ENCODE measurements at places on chromosomes 7 and 10.

DNA sequence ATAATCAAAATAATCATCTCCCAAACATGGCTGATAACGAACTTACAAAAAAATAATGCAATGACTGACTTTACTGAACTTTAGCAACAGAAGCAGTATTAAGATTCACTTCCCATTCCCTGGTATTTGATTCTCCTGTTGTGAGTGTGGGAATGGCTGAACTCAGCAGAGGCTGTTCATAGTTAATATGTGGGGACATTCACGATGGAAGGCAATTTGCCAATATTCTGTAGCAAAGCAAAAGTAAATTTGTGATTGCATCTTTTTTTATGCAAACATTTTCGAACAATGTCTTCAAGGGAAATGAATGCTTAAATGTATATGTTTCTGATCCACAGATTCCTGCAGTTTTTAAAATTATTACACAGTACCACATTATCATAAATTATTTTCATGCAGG, 431.7 kb upstream of the KLF6 start:
- no peak for DNase-seq

DNA sequence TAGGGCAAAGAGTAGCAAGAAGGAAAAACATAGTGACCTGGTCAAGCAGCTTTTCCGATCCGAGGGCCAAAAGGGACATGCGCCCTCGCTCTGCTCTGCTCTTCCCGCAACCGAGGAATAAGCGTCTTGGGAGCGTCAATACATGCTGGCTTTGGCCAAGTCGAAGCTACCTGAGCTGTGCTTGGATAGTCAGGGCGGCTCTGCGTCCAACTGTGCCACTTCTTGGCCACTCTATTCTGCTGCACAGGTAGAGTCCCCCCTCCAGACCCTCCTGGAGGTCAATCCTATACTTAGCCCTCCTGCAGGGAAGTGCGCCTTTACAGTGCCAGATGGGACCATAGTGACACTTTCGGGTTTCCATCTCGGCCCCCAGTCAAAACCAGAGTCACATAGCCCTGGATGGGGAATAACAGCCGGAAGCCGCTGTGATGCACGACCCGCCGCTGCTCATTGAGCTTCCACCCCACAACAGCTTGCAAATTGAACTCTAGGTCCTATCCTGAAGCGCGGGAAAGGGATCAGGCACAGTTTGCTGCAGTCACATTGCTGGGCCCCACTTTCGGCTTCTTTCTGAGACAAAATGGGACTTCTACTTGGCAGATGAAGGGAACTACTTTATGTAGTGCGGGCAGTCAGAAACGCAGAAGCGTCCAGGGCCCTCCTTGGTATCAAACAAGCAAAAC, 1.1 kb upstream of the HPSE2 start:
- DNase-seq, result no peak

- DNase-seq, result no peak
Measured at GRCh38 chr10:43644252-43644651, 4.4 kb downstream of the ZNF32 start.

DNA sequence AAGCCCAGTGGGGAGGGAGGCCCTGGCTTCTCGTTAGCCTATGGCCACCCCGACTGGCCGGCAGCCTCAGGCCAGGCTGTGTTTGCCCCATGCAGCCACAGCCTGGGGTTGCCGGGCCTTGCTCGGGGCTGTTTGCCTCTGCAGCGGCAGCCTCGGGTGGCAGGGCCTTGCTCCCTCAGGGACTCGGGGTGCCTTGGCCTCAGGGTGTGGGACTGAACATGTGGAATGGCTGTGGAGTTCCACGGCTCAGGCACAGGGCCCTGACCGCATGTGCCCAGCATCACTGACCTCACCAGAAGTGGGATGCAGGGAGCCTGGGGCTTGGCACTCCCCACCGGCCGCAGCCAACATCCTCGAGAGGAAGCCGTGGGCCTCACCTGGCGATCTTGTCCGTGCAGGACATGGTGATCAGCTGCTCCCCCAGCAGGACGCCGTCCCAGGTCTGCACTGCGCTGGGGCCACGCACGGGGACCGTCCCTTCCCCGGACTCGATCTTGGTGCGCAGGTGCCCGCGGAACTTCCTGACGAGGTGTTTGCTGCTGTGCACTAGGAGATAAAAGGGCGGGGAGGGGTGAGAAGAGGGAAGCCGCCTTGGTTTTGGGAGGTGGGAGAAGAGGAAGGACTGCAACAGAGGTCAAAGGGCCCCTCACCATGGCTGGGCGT, 160.5 kb downstream of the WDR37 start:
- no peak for DNase-seq

- no peak for DNase-seq
Measured at GRCh38 chr10:119859420-119860258, 13.0 kb downstream of the MCMBP start.

DNA sequence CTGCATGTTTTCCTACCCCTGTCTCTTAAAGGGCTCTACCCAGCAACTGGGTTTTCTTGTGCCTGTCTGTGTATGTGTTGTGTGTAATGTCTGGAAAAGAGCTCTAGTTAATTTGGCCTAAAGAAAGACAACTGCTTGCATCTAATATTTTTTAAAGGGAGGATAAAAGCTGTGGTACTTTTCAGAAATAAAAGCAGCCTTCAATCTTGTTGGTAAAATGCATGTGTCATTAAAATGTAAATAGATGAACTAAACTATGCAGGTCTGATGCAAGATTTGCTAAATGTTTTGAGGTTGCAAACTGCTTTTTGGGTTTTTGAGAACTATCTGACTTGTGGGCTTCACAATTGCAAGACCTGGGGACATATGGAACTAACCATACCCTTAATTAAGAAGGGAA, 445.3 kb downstream of the HTR7 start:
- no peak for DNase-seq

GRCh38 chr7:47149208-47149839, 432.6 kb downstream of the TNS3 start:
- no peak for DNase-seq

GRCh38 chr10:17236468-17237148, 8.6 kb downstream of the VIM start:
- DNase-seq, result no peak

All from HFF-Myc (cell line).